Stimulated activated CD4-positive, alpha-beta T cell treated with anti-CD3 and anti-CD28 coated beads, TNF-alpha, amount 100 ng/mL, for 4 hours (primary cell): ENCODE measurements at places on chromosomes 2 and 18.

DNA sequence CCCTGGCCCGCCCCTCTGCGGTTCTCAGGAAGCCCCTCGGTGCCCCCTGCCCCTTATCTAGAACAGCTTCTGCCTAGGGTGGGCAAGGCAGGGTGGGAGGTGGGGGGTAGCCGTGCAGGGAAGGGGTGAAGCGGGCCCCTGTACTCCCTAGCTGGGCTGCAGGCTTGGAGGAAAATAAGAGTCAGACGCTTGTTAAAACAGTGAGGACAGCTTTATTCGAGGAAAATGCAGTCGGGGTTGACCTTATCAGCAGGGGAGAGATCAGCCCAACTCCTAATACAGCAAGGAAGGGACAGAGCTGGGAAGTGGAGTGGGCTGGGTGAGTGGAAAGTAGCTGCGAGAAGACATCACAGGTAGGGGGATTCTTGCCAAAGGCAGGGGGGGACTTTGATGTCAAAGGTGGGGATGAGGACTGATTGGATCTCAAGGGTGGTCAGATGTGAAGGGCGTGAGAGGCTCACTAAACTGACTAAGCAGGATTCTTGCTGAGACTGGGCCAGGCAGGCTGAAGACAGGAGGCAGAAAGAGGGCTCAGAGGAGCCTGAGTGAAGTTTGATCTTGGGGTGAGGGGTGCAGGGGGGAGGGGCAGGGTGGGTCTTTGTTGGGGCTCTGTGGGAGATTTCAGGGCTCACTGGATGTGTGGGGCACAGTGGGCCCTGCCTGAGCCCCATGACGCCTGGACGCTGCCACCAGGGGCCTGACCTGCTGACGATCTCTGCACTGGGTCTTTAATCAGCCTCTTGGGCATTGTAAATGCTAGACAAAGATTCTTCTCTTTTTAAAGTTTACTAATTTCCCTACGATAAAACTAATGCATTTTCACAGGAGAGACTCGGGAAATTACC, 29.9 kb downstream of the HPCAL1 start:
- DNase-seq, result peak; percentile 16

- DNase-seq, result no peak
Observed at GRCh38 chr2:159285433-159285832, 1.1 kb downstream of the WDSUB1 start.

DNA sequence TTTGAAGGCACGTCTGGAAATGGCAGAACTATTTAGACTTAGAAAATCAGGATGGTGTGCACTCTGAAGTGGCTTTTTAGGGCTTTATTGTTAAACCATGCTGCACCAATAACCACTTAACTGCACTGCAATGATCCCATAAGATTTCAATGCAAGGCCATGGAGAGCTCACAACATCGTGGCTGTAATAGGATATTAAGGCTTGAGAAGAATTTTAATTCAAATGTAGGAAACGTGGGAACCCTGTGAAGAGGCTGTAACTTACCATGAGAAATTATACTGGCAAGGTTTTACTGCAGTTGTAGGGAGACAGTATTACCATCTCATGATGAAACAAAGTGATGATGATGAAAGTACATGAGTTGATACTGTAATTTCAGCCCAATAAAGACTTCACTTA, 242.5 kb downstream of the AFF3 start:
- DNase-seq, result no peak

- DNase-seq, result no peak
Observed at GRCh38 chr2:186874713-186875112, 25.7 kb upstream of the ZSWIM2 start.

- DNase-seq, result no peak
Observed at GRCh38 chr2:239477591-239477990, 76.8 kb upstream of the HDAC4 start.

DNA sequence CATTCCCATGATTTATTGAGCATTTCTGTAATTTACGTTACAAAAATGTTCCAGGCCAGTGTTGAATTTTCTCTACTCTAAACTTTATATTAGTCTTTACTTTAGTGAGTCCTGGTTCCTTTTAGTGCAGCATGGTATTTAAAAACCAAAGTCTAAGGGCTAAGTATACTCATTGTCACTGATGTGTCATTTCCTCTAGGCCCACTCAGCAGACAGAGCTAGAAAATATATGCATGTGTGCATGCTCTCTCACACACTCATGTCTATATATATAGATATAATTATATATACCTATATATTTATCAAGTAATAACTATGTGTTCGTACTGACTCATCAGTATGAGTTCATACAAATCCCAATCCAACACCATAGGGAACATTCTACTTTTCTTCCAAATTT, 132.5 kb upstream of the SLC8A1 start:
- no peak for DNase-seq

GRCh38 chr2:80548469-80548868, 243.9 kb upstream of the LRRTM1 start:
- DNase-seq, result no peak

DNA sequence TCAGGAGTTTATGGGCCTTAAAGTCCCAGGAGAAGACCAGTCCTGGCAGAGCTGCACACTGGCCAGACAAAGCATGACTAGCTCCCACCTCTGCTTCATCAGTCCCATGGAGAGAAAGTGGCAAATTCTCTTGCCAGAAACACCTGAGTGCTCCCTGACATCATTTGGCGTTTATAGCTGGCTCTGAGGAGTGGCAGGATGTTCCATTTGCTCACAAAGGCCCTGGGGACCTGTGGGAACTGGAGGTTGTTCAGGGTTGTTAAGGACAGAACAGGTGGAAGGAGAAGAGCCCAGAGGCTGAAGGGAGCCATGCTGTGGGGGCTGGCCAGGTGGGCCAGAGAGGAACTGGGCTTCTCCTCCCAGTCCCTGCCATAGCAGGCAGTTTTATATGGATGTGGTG, 56.1 kb downstream of the RPL37A start:
- DNase-seq, result no peak

- no peak for DNase-seq
Observed at GRCh38 chr2:217479566-217479965, 523.2 kb downstream of the TNS1 start.

DNA sequence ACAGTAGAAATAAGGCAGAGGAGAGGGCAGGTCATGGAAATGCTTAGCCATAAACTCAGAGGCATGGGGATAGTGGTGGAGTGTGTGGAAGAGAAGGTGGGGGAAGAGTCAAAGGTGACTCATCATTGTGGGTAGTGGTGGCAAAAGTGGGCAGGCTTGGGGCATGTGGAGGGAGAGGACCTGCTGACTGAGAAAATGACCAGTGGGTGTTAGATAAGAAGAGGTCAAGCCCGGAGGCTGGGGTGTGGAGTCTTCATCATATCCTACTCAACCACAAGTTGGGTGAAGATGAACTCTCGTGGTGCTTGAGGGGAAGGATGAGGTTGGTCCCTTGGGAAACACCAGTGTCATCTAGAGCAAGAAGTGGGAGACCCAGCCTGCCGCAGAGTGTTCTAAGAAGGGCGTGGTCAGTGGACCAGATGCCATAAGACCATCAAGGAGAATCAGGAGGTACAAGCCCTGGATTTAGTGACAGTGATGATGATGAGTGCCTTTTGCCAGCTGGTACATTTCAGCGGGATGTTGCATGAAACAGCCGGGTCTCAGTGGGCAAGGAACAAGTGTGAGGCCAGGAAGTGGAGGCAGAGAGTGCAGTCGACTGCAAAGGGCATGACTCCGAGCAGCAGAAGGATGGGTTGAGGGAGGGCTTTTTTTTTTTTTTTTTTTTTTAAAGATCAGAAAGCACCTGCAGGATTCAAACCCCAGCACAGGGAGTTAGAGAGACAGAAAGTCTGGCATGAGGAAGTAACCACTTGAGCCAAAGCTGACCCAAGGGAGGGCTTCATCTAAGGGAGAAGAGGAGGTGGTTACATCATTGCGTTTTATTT, 122.6 kb upstream of the SPRED2 start:
- no peak for DNase-seq

GRCh38 chr18:74662622-74663021, 65.0 kb downstream of the ZNF407 start:
- DNase-seq, result no peak

DNA sequence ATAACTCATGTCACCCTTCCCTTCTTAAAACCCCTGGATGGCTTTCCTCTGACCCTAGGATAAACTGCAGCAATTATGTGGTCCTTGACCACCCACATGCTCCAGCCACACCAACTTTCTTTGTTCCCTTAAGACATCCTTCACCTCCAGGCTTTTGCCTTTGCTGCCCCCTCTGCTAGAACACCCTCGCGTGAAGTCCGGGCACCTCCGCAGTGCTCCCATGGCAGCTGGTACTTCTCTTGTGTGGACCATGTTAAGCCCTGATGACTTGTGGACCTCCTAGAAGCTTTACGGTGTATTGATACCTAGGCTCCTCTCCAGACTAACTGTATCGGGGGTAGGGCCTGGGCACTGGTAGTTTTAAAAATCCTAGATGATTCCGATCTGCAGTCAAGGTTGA, 824 bp upstream of the ABHD1 start:
- DNase-seq, result no peak

- DNase-seq, result no peak
Observed at GRCh38 chr2:231685349-231686191, 22.8 kb upstream of the PTMA start.

DNA sequence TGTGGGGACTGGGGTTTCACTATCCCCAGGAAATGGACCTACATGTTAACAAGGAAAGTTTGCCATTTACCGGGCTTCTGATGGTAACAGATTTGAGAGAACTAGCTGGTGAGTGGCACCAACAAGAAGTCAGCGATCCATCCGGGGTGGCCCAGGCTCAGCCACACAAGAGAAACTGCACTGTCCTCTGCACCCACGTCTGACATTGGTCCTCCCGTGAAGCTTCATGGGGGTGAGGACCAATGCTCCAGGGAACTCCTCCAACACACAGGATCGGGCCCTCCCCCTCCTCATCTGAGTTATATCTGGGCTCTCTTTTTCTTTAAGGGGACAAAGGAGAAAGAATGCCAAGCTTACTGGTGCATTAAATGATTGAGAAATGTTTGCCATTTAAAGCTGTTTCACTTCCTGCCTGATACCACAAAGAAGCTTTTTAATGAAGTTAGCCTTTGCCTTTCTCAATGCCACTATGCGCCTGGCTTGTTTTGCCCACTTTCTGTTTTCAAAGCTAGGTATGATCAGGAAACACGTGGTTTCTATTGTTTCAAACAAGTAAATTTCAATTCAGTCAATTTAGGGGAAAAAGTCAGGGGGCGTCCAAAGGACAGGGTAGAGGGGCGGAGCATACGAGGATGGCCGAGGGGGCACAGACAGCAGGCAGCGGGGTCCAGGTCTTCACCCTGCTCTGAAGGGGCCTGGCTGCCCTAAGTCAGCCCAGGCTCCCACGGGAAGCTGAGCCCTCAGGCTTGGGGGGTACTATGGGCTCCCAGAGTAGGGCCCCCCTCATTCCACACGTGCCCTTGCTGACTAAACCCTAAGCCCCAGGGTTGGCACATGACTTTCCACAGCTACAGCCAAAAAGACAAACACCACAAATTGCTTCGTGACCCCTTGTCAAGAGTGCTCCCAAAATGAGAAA, 204.0 kb upstream of the ID2 start:
- DNase-seq, result no peak

- no peak for DNase-seq
Observed at GRCh38 chr2:54558188-54559005, 102.3 kb downstream of the SPTBN1 start.

GRCh38 chr18:9708434-9709303, 568 bp downstream of the RAB31 start:
- DNase-seq, result no peak

DNA sequence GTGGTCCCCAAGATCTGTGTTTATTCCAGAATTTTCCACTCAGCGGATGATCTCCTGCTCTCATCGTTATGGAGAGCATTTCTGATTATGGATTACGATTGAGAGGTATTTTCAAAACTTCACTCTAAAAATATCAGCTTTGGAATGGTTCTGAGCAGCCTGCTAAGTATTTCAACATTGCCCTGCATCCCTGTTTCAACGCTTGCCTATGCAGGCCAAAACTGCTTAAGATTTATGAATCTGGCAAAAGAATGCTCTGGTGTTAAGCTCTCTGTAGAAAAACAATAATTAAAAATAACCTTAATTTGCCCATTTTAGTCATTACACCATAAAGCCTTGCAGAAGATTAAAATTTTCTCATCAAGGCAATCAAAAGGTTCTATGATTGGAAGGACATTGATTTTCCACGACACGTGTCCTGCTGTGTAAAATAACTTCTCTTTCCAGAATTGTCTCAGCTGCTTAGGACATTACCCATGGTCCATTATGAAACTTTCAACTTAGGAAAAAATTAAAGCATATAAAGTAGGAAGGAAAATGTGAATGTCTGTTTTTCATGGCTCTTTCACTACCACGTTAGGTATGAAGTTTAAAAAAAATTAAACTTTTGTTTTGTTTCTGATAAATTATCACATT, 229.9 kb downstream of the ACKR3 start:
- no peak for DNase-seq

DNA sequence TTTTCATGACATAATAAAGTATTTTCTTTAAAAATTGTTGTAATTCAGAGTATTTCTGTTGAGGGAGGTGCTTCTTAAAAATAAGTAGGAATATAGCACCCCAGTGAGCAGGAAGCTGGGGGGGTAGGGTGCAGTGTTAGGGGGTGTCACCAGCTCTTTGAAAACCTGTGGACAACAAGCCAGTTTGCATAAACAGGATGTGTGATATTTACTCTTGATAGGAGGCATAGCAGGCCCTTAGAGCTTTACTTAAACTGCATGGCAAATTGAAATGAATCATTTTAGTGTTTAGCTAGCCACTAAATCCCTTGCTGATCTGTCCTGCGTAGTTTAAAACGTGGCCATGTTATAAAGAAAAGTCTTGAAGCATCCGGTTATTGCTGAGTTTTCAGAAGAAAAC, 8.4 kb downstream of the TGIF1 start:
- no peak for DNase-seq

DNA sequence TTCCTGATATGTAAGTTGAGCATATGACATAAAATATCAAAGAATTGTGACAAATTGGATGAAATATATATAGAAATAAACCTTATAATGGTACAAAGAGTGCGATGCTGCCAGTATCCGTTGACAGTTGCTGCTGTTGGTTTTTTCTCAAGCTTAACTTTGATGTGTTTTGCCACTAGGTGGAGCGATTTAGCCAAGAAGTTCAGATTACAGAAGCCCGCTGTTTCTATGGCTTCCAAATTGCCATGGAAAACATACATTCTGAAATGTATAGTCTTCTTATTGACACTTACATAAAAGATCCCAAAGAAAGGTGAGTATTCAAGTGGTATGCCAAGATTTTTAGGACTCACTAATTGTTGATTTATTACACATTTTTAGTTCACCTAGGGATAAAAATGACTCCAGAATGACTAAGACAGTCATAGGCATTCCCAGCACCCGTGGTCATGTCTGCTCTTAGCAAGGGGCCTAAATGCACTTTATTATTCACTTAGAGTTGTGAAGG, 2.1 kb downstream of the RRM2 start:
- no peak for DNase-seq

- DNase-seq, result no peak
Observed at GRCh38 chr2:105739426-105739825, 5.3 kb upstream of the NCK2 start.

- no peak for DNase-seq
Observed at GRCh38 chr2:187451510-187451909, 3.5 kb upstream of the CALCRL start.

DNA sequence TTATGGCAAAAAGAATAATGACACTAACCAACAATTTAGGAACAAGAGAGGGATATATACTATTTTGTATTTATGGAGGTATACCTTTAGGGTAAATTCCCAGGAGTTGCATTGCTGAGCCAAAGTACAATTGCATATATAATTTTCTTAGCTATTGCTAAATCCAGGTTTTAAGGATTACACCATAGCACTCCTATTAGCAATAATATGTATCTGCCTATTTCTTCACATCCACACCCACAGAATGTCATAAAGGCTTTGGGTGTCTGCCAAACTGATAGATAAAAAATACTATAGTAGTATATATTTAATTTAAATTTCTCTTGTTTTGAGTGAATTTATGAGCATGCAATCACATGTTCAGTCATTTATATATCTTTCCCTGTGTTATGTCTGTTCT, 11.5 kb upstream of the SERPINB13 start:
- no peak for DNase-seq
